ENCODE measurements at places on chromosomes 11 and 22.
A peak's percentile ranks its signal among the peaks of the same experiment; 100 is the strongest.

DNA sequence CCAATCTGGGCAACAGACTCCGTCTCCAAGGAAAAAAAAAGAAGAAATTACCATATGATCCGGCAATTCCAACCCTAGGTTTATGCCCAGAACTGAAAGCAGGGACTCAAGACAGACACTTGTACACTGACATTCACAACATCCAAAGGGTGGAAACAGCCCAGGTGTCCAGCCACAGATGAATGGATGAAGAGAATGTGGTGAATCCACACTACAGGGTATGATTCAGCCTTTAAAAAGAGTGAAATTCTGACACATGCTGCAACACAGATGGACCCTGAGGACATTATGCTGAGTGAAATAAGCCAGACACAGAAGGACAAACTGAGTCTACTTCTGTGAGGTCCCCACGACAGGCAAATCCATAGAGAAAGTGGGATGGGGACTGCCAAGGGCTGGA, 43.9 kb downstream of the SGSM3 start:
- DNase-seq = no peak

- DNase-seq = peak; percentile 20
These were observed 98.4 kb downstream of the VPREB1 start for GRCh38 chr22:22342697-22343580.

DNA sequence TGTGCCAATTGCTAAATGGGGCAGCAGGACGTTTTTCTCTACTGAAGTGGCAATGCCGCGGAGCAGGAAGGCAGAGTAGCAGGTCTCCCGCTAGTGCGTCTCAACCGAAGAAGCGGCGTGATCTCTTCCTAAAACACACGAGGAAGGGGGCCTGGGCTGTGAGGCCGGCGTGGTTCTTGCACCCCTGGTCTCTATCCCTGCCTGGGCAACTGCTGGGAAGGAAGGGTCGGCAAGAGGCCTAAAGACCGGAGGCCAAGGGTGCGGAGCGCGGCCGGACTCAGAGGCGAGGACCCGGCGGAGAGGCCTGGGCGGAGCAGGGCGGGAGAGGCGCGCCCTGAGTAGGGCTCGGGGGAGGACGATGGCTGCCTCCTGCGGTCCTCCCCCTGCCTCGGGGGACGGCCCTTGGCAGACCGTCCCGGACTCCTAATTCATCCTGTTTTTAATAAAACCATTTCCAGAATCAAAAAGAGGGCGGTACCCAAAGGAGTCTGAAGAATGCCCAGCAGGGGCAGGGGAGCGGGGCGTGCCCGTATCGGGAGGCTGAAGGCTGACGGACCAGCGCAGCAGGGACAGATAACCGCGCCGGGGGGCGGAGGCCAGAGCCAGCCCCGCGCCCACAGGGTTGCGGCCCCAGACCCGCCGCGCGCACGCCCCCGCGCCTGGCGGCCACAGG, 572 bp upstream of the APLP2 start:
- peak; percentile 24 for DNase-seq

DNA sequence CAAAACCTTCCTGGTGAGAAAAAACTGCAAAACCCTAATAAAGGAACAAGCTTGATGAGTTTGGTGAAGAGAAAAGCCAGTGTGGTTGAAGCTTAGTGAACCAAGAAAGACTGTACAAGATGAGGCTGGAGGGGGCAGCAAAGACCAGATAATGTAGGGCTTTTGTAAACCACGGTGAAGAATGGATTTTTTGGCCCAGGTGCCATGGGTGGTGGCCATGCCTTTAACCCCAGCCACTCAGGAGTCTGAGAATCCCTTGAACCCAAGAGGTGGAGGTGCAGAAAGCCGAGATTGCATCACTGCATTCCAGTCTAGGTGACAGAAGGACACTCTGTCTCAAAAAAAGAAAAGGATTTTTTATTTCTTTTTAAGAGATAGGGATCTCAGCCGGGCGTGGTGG, 5.0 kb upstream of the ZDHHC5 start:
- DNase-seq = no peak

- no peak for DNase-seq
These were observed 18.6 kb upstream of the APLP2 start for GRCh38 chr11:130051082-130051481.

GRCh38 chr22:35688913-35689675, 28.6 kb upstream of the APOL5 start:
- DNase-seq = no peak

GRCh38 chr11:14318581-14318981, 40.4 kb downstream of the RRAS2 start:
- DNase-seq = no peak

DNA sequence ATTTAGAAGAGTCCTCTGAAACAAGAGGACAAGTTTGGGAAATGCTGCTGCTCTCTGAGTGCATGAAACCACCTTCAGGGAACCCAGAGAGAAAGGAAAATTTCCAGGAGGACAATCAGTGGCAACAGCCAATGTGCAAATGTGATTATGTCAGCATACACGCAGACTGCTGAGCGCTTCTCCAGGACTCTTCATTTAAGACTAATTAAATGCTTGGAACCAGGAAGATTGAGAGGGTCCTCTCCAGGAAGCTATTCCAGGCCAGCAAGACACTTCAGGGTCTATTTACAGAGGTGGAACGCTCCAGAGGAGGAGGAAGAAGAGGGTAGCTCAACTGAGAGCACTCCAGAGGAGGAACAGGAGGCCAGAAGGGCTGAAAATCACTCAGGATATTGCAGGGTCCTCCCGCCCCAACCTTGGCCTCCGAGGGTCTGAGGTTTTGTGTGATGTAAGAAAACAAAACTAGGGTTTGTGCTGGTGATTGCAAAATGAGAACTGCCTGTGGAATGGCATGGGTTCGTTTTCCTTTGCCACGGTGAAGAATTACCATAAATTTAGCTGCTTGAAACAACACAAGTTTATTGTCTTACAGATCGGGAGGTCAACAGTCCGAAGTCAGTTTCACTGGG, 14.1 kb upstream of the HTR3A start:
- DNase-seq = no peak

DNA sequence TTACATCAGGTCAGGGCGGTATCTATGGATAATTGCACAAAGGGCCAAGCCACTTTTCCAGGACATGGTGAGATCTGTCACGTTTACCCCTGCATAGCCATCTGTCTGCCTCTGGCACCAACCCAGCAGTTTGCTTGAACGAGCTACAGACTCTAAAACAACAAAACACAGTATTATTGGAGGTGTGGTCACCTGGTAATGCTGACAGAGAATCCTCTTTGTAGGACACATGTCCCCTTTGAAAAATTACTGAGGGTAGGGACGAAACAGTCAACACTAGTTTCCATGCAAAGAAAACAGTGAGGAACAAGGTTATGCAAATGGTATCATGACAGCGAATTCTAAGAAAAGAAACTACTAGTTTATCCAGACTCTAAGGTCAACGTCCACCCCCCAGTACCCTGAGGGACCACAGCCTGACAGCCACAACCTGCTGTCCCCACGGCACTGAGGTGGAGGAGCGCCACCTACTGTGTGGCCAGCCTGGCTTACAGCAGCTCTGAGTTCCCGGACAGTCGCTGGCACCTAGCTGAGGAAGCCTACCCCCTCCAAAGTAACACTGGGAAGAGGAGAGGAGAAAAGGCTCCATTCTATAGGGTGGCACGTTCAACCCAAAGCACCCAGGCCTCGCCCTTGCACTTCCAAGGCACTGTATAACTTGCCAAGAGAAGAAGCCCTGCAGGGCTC, 117.4 kb upstream of the BID start:
- no peak for DNase-seq

DNA sequence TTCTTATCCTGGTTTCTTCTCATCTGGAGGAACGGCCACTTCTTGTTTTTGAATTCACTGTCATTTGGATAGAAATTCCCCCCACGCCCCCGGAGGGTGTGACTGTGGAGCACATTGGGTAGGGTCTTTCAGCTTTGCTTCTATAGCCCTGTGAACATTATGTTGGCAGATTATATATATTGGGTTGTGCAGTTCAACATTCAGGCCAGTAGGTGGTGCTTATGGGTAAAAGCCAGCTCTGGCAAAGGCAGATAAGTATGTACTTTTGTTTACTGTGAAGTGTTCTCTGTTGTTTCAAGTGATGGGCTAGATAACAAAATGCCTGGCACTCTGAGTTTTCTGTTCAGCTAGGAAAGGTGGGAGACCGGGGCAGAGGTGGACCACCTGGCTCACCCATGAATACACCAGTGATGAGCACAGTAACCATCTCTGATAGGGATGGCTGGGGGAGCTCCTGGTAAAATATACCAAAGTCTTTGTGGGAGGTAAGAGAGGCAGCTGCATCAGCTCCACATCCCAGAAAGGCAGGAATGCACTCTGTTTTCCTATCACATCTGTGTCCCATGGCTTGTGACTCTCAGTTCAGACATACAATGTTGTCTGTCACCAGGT, 1348.2 kb upstream of the RAG2 start:
- DNase-seq = no peak

DNA sequence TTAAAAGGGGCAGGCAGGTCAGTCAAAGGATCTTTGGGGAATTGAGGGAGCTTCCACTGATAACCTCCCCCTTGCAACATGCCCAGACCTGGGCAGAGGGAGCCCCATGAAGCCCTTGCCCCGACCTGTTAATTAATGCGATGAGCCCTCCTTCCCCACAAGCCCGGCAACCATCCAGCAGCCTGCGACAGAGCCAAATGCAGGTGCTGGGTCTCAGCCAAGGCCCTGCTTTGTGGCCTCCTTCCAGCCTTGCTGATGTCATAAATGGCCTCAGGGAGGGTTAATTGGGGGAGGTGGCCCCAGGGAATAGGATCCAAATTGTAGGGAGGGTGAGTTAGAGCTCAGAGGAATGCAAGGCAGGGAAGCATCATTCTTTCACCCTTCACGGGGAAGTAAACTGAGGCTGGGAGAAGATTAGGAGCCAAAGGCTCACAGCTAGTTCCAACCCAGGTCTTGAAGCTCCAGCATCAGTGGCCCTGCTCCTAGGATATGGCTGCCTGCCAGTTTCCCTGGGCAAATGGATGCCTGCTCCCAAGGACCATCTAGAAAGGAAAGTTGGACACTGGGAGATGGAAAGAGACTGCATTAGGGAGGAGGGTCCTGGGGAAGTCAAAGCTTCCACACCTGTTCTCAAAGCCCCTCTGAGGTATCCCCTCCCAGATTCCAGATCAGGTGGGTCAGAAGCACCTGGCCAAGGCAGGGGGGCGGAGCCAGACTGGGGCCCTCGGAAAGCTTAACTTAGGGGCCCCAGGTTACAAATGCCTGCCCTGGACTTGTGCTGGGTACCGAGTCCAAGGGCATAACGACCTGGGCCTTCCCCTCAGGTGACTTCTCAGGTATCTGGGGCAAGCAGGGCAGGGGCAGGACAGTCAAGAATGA, 34.1 kb downstream of the LMO1 start:
- DNase-seq = no peak

DNA sequence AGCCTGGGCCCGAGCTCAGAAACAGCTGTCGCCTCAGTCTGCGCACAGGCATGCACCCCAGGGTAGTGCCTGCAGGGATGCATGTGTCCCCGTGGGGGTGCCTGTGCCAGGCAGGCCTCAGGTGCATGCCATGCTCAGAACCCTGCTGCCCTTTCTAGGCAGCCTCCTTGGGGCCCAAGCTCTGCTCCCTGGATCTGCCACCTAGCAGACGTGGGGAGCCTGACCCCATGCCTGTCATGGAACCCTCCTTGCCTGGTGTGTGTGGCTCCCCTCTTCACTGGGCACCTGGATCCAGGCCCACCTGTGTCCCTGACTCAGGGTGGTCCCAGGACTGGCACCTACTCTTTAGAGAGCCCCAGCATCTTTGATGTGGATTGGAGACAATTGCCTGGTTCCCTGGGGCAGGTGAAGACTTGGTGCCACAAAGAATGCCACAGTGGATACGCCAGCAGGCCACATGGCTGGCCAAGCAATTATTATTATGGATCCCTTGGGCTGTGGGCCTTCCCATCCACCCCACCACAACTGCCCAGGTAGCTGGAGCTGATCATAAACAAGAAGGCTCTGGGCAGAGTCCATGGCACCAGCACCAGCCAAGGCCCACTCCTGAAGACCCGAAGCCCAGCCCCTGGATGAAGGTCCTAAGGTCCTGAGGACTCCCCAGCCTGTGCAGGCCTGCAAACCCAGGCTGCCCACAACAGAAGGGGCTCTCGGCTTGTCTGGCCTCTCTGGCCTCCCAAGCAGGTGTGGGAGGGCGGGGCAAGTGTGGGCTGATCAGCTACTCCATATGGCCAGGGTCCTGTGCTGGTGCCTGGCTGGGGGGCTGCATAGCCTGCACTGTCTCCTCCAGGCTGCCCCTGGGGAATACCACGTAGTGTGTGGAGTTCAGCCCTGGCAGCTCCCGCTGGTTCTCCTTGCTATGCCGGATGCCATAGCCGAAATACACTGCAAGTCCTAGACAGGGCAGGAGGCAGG, 3.8 kb downstream of the SLC7A4 start:
- DNase-seq = no peak

DNA sequence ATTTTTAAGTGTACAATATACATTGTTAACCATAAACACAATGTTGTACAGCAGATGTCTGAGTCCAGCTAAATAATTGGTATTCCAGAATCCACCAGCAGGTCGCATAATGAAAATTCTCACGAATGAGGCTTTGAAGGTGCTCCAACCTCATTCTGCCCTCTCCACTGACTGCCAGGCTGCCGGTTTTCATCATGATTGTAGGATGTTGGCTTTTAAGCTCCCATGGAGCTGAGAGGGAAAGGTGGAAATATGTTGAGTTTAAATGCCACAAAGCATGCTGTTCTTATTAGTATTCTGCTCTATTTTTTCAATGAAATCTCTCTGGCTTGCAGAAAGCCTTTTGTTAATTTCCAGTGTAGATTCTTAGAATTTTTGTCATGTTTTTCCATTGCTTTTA, 337.2 kb upstream of the DDI1 start:
- no peak for DNase-seq

DNA sequence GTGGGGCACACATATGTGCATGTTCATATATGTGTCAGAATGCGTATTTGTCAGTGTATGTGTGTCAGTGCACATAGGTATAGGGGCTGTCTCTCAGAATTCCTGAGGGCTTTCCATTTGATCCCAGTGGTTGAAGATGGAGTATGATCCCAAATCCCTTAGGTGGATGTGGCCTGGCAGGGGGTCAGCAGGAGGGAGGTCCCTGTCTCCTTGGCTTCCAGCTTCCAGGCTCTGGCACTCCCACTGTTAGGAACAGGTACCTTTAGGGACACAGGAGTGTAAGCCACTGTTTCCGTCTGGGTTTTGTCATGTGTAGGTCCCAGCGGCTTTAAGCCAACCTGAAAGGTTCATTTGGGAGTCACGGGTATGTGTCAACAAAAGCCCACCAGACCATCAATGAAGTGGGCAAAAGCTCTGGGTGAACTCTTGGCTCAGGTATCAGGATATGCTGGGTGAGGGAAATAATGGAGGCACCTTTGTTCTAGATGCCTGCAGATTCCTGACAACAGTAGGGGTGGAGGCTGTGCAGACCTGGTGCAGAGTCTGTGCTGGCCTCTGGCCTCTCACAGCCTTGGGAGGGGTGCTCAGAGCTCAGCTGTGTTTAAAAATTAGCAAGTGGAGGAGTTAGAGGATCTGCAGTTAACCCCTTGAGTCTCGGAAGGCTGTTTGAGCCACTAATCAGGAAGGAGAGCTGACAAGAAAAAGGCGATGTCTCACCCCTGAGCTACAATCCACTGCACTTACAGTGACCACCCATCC, 9.0 kb downstream of the KCNQ1OT1 start:
- no peak for DNase-seq
